Sigmoid colon (tissue), 7 donors: ENCODE measurements at places on chromosomes 7 and 10. TPM values are rescaled to one million over a fixed set of nuclear protein-coding genes. Genes with fewer than 3 reads are reported as not detected.

DNA sequence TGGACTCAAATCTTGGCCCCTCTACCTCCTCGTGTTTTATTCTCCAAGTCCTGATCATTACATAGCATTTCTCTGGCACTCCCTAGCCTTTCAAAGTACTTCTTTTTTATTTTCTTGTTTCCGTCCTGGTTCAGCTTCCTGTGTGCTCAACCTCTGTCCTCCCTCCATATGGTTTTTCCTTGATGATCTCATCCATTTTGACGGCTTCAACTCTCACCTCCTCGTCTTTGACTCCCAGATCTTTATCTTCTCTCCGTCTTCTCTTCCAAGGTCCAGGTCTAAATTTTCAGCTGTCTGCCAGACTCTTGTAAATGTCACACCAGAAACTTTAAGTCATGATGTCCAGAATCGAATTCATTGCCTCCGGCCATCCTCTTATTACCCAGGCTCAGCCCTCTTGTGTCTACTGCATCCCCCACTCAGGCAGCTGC is 23.3 kb upstream of the GFRA1 start:
- DNase-seq: no peak

Gene PRTFDC1
- total RNA-seq: 17.2 TPM

- DNase-seq: no peak
Observed at GRCh38 chr7:107170051-107170915, 1.5 kb downstream of the HBP1 start.

DNA sequence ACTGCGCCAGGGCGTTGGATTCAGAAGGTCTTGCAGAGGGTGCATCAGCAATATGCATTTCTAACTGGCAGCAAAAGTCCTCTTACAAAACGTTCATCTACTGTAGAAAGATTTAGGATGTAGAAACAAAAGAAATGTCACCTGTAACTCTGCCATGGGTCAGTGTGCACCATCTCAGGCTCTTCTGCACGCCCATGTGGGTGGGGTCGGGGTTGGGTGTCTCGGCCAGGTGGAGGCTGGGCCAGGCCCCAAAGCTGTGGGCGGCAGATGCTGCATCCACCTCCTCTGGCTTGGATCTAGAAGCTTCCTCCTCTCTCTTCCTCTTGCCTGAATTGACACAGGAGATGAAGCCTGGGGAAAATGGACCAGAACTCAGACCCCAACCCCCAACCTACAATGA is 111.3 kb upstream of the PPP2R2D start:
- DNase-seq: peak; percentile 20

Gene GRM3
- total RNA-seq: not detected

- DNase-seq: no peak
Observed at GRCh38 chr7:145497911-145498525, 618.6 kb upstream of the CNTNAP2 start.

DNA sequence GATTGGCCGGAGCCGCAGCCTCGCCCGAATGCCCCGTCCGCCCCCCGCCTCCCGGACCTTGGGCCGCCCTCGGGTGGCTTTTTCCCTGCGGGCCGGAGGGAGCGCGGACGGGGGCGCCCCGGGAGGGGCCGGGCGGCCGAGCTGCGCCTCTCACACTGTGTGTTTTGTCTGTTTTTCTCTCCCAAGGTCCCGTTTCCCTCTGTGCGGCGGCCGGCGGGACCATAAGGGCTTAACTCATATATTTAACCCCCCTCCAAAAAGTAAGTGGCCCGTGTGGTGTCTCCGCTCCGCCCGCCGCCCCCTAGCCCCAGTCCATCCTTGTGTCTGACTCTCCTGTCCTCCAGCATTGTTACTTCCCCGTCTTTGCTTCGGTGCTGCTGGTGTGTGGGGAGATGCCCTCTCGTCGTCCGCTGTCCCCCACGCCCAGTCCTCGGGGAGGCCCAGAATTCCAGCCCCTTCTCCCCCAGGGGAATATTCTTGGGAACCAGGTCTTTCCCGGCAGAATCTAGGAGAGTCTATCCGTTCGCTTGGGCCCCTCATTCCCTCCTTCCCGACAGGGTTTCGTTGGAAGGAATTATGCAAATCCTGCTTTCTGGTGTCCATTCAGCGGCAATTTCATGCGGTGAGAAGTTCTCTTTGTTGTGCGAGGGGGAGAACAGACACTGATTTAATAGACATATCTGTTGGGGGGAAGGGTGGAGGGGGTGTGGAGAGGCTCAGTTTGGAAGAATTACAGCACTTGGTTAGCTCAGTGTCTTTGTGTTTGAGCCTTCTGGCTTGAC is 1.3 kb downstream of the LCOR start:
- DNase-seq: peak; percentile 72

DNA sequence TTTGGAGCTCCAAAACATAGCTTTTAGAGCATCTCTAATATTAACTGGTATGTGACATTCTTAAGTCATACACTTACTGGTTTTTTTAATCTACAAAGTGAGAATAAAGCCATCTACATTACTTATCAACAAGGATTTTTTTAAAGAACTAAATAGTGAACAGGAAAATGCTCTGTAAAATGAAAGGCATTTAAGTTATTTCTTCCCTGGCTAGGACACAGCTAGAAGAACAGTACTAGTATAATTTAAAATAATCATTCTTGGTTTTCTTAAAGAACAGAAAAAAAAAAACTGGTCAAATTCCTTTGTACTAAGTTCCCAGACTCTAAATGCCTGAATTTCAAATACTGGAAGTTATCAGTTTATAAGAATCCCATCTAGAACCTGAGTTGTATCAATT is 139.5 kb downstream of the SRPK2 start:
- DNase-seq: no peak

DNA sequence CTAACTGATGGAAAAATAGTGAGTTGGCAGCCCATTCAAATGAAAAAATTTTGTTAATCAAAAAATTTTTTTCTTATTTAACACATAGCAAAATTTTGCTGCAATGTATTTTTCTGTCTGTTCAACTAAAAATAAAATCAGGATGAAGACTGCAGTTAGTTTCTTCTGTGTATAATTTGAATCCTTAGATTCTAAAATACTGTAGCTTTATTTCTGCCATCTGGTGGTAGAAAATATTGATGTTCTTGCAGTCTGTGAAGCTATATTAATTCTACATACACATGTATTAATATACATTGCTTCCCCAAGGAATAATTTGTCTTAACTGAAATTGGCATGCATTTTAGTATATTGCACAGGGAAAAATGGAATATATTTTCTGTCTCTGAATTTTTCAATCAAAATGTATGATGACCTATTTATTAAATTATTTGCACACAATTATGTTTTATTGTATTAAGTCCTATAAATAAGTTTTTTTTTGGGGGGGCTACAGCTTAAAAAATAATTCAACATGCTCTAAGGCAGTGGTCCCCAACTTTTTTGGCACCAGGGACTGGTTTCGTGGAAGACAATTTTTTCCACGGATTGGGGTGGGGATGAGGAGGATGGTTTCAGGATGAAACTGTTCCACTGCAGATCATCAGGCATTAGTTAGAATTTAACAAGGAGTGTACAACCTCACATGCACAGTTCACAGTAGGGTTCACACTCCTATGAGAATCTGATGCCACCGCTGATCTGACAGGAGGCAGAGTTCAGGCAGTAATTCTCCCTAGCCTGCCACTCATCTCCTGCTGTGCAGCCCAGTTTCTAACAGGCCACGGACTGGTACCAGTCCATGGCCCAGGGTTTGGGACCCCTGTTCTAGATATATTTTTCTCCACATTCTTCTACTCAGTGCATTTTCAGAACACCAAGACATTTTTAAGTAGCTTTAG is 119.4 kb downstream of the GNAT3 start:
- DNase-seq: no peak

Gene UCMA
- not detected for total RNA-seq

DNA sequence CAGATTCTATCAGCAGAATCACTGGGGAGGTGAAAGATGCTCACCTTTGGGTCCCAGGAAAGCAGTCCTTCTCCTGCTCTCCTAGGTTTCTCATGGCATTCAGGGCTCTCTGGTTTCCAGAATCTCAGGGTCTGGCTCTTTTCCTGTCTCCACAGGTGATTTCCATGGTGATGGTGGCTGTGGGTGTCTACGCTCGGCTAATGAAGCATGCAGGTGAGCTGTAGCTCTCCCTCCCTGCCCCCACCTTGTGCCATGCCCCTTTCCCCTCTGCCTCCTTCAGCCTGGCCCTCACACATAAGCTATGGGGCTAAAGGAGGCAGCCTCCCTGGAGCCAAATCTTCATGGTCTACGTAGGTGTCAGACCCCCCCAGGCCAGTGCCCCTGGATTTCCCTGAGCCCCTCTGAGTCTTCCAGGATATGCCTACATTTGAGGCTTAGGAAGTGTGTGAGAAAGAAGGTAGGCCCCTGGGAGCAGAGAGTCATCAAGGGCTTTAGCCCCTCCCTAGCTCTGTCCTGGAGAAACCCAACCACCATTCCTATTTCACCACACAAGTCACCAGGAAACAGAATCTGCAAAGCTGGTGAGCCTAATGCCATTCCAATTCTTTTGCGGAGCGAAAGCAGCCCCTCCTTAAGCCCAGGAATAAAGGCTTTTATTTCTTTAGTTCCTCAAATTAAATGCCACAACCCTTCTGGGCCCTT is 17.2 kb downstream of the TSPAN33 start:
- no peak for DNase-seq

Gene PAPOLB
- total RNA-seq: not detected

DNA sequence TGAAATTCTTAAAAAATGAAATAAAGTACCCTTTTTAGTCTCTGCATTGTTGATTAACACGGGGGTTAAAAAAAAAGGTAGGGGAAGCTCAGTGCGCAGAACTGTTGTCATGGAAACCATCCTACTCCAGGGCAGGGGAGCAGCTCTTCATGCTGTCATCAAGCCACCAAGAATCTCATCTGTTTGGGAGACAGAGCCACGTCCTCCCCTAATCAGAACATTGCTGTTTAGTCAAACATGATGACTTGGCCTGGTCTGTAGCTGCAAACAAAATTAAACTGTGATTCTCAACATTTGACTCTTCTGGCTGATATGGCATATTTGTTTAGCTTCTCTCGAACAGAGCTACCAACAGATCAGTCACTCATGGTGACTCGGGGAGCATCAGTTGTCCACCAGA is 254.4 kb upstream of the KLF14 start:
- DNase-seq: no peak

GRCh38 chr7:108181073-108181985 is 51.2 kb upstream of the LAMB4 start:
- no peak for DNase-seq

GRCh38 chr7:70607759-70608158 is 524.2 kb upstream of the GALNT17 start:
- DNase-seq: no peak

- no peak for DNase-seq
Observed at GRCh38 chr10:71351628-71352319, 32.7 kb downstream of the SLC29A3 start.
